ENCODE measurements at places on chromosomes 2 and 18. TPM values are rescaled to one million over a fixed set of nuclear protein-coding genes. Genes with fewer than 3 reads are reported as not detected.

Gene CRYBA2
- total RNA-seq, result not detected

Gene GALR1
- total RNA-seq, result not detected

Gene IL37
- total RNA-seq, result not detected

Gene MYL1
- 0.39 TPM for total RNA-seq

Gene IGFBP5
- 1,050 TPM for total RNA-seq

Gene RAMP1
- 6.8 TPM for total RNA-seq

Gene HAT1
- 47.1 TPM for total RNA-seq

Gene NDUFS1
- 99.8 TPM for total RNA-seq

Gene CXCR1
- not detected for total RNA-seq

Gene CD8B2
- total RNA-seq, result 0.13 TPM

Gene DCTN1
- total RNA-seq, result 144 TPM

Gene IRS1
- 31.0 TPM for total RNA-seq

Gene TAF4B
- total RNA-seq, result 4.6 TPM

Gene TMEM17
- 3.4 TPM for total RNA-seq

Gene COPS9
- 73.5 TPM for total RNA-seq

Gene ASPRV1
- total RNA-seq, result 0.54 TPM

Gene ZNF385B
- 13.5 TPM for total RNA-seq

Gene LAMA3
- 7.1 TPM for total RNA-seq

Gene PDE11A
- 0.22 TPM for total RNA-seq

Gene GCG
- total RNA-seq, result not detected

Gene GPATCH11
- total RNA-seq, result 9.4 TPM

Gene ADAM17
- total RNA-seq, result 52.9 TPM

Gene IL1RN
- total RNA-seq, result not detected

Gene TGFBRAP1
- total RNA-seq, result 17.4 TPM

Gene NEB
- total RNA-seq, result 0.78 TPM

Gene AQP12A
- not detected for total RNA-seq

Gene RPRM
- total RNA-seq, result not detected
